Endodermal cell (in vitro differentiated cells): ENCODE measurements at places on chromosomes 13 and 19. TPM values are rescaled to one million over a fixed set of nuclear protein-coding genes. Genes with fewer than 3 reads are reported as not detected.

Gene OR10H5
- total RNA-seq: not detected in 3 replicates

Gene CACNG7
- total RNA-seq: 3.2 to 4.5 TPM (median 3.4 TPM) in 3 replicates

Gene DACH1
- total RNA-seq: 1.2 to 1.7 TPM (median 1.2 TPM) in 3 replicates

Gene GTF2F2
- 27.4 and 28.9 TPM in 2 replicates for total RNA-seq

Gene COMP
- total RNA-seq: not detected in 2 replicates

- no peaks in the 10 kb centered on the region for H3K4me1 ChIP-seq
- DNase-seq: peak; percentile 64
- H3K36me3 ChIP-seq: no peaks in the 10 kb centered on the region
- no peak overlapping the region for H3K4me3 ChIP-seq
- no peaks in the 10 kb centered on the region for H3K27me3 ChIP-seq
Measured at GRCh38 chr19:39046037-39046821, 13.9 kb upstream of the FBXO27 start.

DNA sequence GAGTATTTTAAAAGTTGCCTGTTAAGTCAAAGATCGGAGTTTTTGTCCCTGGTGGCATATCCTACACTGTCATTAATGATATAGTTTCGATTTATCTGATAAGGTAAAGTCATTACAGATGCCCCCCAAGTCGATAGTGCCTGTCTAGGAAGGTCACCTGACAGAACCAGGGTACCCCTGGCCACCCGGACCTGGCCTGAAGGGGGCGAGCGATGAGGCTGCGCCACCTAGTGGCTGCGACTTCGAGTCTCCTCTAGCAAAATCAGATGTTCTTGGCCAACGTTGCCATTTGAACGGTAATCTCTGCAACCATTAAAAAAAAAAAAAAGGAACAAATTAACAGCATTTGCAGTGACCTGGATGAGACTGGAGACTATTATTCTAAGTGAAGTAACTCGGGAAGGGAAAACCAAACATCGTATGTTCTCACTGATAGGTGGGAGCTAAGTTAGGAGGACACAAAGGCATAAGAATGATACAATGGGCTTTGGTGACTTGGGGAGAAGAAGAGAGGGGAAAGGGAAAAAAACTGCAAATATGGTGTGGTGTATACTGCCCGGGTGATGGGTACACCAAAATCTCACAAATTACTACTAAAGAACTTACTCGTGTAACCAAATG lies 565.1 kb downstream of the LIG4 start:
- H3K4me1 ChIP-seq: no peaks in the 10 kb centered on the region
- no peak overlapping the region for H3K4me3 ChIP-seq
- peak; percentile 92 for DNase-seq
- H3K36me3 ChIP-seq: no peaks in the 10 kb centered on the region
- no peak overlapping the region for H3K27ac ChIP-seq

DNA sequence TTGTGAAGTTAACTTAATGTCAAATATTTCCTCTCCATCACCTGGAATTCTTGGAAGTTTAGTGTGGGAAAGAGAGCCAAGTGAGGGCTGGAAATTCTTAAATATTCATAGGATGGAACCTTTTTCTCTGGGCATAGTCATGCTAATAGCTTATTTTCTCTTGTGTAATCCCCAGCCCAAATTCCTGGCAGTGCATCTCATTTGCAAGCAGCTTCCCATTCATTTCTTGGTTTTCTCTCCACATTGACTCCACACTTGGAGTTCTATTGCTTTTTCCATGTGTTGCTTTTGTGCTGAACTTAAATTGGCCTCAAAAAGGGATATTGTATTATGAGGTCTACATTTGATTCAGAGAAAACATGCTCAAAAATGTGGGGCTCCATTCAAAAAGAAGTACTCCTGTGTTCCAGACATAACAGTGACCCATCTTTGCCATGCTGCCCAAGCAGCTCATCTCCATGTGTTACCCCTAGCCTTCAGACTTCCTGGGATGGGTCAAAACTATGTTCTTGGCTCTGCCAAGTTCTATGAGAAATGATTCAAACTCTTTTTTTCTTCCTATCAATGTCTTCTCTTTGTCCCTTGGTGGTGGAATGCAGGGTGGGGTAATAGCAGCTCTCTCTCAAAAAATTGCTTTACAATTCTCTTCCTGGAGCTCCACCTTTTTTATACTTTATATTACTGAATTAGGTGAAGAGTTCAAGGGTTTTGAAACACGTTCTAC lies 2471.5 kb downstream of the PCDH9 start:
- H3K36me3 ChIP-seq: no peaks in the 10 kb centered on the region
- no peaks in the 10 kb centered on the region for H3K4me1 ChIP-seq
- H3K27me3 ChIP-seq: no peaks in the 10 kb centered on the region
- DNase-seq: peak; percentile 43
- peak overlapping the region; percentile 9 for H3K27ac ChIP-seq
- no peak overlapping the region for H3K4me3 ChIP-seq

GRCh38 chr13:106161146-106161545 lies 374.3 kb downstream of the EFNB2 start:
- no peak overlapping the region for H3K27ac ChIP-seq
- H3K36me3 ChIP-seq: no peaks in the 10 kb centered on the region
- no peaks in the 10 kb centered on the region for H3K4me1 ChIP-seq
- DNase-seq: no peak

DNA sequence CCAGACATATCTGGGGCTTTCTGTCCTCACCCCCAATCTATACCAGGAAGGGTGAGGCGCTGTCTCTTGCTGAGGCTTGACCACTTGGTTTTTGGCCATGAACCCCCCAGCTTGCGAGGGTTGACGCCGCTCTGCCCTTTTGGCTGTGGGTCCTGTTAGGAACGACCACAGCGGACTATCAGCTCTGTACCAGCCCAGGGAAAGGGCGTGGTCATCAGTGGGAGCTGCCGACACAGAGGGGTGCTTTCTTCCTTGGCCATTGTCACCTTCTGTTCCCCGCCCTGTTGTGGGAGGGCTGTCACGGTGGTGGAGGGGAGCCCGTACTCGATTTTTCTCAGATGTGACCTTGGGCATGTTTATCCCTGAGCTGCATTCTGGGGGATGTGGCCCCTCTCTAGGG lies 5.7 kb downstream of the DCAF15 start:
- H3K4me3 ChIP-seq: no peak overlapping the region
- DNase-seq: no peak
- no peaks in the 10 kb centered on the region for H3K4me1 ChIP-seq
- H3K27me3 ChIP-seq: no peaks in the 10 kb centered on the region
- no peak overlapping the region for H3K27ac ChIP-seq

- H3K4me3 ChIP-seq: peak overlapping the region; percentile 60
- H3K4me1 ChIP-seq: no peaks in the 10 kb centered on the region
- no peaks in the 10 kb centered on the region for H3K36me3 ChIP-seq
- DNase-seq: peak; percentile 87
Measured at GRCh38 chr19:49427855-49428546, 2.8 kb downstream of the GFY start.

DNA sequence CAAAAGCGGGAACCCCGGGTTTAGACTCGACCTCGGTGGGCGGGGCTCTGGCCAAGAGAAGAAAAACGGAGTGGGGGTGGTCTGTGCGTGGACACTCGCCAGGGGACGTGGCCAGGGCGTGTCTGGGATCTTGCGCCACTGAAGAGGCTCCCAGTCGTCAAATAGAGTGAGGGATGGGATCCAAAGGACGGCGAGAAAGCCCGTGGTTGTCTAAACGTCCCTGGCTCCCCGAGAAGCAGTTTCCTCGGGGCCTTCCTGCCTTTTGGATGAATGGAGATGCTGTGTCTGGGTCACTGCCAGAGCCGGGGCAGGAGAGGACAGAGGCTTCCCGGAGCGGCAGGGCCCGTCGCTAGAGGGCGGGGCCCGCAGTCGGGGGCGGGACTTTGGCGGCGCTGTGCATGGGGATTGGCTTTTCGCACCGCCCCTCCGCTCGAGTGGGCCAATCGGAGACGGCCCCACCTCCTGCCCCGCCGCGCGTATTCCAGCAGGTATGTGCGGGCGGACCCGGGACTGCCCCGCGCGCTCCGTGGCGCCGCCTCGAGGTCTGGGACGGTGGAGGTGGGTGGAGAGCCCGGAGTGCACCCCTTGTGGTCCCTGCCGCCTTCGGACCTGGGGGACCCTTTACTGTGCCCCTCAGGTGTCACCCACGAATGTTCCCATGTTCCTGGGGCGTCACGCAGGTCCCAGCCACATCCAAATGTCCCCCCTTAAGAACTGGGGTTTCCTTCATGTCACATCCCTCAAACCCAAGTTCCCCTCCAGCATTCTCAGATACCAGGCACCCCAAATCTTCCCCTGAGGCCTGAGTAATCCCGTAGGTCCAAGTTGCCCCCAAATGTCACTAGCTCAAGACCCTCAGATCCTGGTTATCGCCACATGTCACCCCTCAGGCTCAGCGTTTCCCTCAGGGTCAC lies 38.3 kb downstream of the ZSWIM4 start:
- peak; percentile 99 for DNase-seq
- no peaks in the 10 kb centered on the region for H3K4me1 ChIP-seq

- no peaks in the 10 kb centered on the region for H3K36me3 ChIP-seq
- H3K27ac ChIP-seq: no peak overlapping the region
- DNase-seq: no peak
Measured at GRCh38 chr13:65857942-65858565, 1372.1 kb downstream of the PCDH9 start.

DNA sequence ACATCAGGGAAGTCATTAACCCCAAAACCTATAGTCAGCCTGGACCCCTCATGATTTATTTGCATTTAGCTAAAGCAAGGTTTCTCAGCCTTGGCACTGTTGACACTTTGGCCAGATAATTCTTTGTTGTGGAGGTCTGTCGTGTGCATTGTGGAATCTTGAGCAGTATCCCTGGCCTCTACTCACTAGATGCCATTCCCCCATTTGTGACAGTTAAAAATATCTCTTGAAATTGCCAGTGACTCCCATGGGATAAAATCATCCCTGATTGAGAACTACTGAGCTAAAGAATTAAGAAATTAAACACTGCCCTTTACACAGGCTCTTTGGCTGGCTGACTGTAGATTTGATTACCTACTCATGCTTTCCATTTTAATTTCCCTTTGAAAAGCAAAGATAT lies 102.7 kb downstream of the LMO7 start:
- no peak for DNase-seq
- no peaks in the 10 kb centered on the region for H3K36me3 ChIP-seq
- no peaks in the 10 kb centered on the region for H3K27me3 ChIP-seq
- H3K27ac ChIP-seq: no peak overlapping the region
- no peaks in the 10 kb centered on the region for H3K4me1 ChIP-seq

- peak; percentile 83 for DNase-seq
- H3K27ac ChIP-seq: no peak overlapping the region
- H3K36me3 ChIP-seq: no peaks in the 10 kb centered on the region
- H3K27me3 ChIP-seq: peaks cover 30% of the 10 kb centered on the region
- no peak overlapping the region for H3K4me3 ChIP-seq
Measured at GRCh38 chr19:55066107-55066709, 3.3 kb upstream of the RDH13 start.

- no peak for DNase-seq
- H3K36me3 ChIP-seq: peaks cover 62% of the 10 kb centered on the region
- no peak overlapping the region for H3K27ac ChIP-seq
- no peaks in the 10 kb centered on the region for H3K27me3 ChIP-seq
- no peak overlapping the region for H3K4me3 ChIP-seq
Measured at GRCh38 chr19:32363175-32363574, 17.8 kb downstream of the ZNF507 start.

DNA sequence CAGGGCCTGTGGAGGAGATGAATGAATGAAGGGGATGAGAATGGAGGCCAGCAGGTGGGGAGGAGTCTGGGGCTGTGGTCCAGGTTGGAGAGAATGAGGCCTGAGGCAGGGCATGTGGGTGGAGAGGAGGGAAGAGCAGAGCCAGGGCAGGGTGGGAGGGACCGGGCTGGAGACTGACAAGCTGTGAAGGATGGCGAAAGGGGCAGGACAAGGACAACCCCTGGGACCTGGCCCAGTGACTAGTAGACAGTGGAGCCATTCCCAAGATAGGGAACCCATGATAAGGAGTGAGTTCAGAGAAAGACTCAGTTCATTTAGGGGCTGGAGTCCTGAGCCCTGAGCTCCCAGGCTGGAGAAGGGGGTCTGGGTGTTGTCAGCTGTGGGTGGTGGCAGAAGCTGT lies 3.0 kb downstream of the PTH2 start:
- no peak overlapping the region for H3K27ac ChIP-seq
- H3K36me3 ChIP-seq: no peaks in the 10 kb centered on the region
- H3K4me3 ChIP-seq: no peak overlapping the region
- no peak for DNase-seq

- no peaks in the 10 kb centered on the region for H3K4me1 ChIP-seq
- DNase-seq: peak; percentile 91
- peaks cover 4% of the 10 kb centered on the region for H3K36me3 ChIP-seq
- H3K4me3 ChIP-seq: peak within 1 kb of the TSS; percentile 76
Measured at GRCh38 chr19:39032063-39032918, at the start of gene FBXO27. TSS of gene FBXO27 (minus strand) at chr19:39032549. CDS start at chr19:39032227, 322 bp downstream.

DNA sequence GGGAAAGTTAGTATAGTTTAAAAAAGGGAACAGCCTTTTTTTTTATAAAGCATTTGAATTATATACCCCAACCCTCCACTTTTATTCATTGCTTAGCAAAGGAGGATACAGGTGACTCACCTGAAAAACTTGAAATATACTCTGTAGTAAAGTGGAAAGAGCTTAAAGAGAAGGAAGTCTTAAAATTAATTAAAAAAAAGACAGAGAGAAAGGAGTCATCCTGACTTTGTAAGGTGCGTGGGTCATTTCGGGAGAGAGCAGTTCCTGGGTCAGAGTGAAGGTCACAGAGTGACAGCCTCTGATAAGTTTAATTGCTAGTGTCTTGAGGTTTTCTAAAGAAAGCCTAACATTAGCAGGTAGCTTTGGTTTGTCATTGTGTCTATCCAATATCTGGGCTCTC lies 310.3 kb downstream of the KLF5 start:
- no peak overlapping the region for H3K4me3 ChIP-seq
- no peaks in the 10 kb centered on the region for H3K27me3 ChIP-seq
- H3K4me1 ChIP-seq: no peaks in the 10 kb centered on the region
- no peak overlapping the region for H3K27ac ChIP-seq
- DNase-seq: no peak
- H3K36me3 ChIP-seq: no peaks in the 10 kb centered on the region

DNA sequence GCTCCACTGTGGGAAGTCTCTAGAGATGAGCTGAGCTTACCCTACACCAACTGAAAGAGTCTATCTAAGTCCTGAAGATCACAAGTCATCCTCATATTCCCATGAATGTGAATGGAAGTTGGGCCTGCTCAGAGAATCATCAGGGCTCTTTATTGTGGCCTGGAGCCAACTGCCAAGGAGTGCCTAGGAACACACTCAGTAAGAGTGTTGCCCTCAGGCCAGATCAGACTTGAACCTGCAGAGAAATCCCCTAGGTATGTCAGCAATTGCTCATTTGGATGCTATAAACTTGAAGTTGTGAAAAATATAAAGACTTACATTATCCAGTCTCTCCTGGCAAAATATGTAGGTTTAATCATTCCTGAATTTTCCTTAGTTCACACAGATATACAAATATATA lies 1070.2 kb downstream of the EFNB2 start:
- H3K4me3 ChIP-seq: no peak overlapping the region
- H3K4me1 ChIP-seq: peaks cover 6% of the 10 kb centered on the region
- H3K27me3 ChIP-seq: peaks cover 28% of the 10 kb centered on the region
- no peak for DNase-seq
- no peak overlapping the region for H3K27ac ChIP-seq
